Amygdala (tissue), 56 donors: ENCODE measurements at places on chromosomes 12 and 14.
A peak's percentile ranks its signal among the peaks of the same experiment; 100 is the strongest.

DNA sequence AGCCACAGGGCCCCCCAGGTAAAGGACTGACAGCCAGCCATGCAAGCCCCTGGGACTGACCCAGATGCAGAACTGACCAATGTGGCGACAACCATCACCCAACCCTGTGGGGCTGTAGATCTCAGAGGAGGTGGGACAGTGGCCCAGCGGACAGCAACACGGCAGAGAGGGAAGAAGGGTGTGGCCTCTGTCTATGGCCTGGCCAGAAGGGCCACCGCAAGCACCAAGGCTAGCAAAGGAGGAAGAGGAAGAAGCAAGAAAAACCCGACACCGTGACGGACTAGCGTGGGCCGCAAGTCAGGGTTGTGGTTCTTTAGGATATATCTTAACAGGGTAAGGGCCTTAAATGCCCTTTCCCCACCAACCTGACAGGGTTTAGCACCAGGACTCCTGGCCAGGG is 71.2 kb downstream of the ITPK1 start:
- no peak for DNase-seq

GRCh38 chr12:60997869-60998378 is 1262.3 kb upstream of the USP15 start:
- DNase-seq: no peak

DNA sequence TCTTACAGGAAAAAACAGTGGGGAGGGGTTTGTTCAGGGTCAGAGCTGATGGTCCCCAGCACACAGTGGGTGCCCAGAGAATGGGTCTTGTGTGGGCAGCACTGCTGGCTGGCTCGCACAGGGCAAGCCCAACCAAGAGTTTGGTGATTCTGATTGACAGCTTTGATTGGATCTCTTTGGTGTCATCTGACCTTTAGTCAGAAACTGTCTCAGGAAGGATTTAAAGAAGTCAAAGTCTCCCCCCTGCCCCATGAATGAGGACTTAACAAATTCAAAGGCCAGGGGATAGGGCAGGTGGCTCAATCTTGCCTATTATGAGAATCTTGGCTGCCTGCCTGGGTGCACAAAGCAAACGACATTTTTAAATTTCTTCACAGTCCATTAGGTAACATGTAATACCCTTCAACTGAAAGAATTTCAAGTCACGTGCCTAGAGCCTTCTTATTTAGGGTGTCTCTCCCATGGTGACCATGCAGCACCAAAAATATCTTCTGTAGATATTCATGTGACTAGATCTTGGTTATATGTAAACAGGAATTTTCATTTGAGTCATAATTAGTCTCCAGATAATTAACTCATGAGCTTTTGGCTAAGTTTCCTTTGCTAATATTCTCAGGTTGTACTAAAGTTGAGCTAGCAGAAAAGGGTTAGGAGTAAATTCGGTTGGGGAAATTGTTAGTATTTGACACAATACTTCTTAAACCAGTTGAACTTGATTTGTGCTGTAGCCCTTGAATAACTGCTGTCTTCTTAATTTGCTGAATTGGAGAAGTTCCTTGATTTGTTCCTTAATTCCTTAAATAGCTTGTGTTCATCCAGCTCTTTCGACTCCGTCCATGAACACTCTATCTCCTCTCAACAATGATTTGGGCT is 54.5 kb upstream of the HECTD1 start:
- no peak for DNase-seq

DNA sequence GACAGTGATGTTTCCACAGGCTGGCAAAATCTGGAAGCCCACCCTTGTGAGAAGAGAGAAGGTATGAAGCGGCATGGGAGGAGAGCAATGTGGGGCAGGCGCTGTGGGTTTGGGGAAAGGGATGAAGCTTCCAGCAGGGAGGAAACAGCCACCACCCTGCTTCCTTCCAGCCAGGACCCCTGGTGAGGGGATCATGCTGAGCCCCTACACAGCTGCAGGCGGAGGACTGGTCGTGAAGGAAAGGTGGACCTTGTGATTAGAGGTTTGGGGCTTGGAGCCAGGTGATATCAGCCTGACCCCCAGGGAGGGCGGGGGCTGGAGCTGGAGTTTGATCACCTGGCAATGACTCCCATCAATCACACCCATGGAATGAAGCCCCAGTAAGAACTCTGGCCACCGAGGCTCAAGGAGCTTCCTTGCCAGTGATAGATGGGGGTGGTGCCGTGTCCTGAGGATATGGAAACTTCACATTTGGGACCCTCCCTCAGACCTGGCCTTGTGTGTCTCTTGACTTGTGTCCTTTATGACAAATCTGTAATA is 48.6 kb downstream of the RIMBP2 start:
- DNase-seq: no peak

DNA sequence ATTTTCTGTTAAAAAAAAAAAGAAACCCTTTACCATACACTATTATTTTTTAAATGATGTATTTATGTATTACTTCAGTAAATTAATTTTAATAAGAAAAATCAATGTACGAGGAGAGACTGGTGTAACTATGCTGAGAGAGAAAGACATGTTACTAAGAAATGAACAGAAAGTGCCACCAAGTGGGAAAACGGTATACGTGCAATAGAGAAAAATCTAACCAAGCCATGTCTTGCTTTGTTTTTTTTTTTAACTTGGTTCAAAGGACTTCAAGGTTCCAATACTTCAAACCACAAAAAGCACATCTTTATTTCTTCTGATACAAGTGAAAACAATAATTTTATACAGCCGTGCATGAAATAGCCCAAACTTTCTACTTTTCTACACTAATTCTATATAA is 22.9 kb downstream of the NDUFA12 start:
- DNase-seq: no peak

DNA sequence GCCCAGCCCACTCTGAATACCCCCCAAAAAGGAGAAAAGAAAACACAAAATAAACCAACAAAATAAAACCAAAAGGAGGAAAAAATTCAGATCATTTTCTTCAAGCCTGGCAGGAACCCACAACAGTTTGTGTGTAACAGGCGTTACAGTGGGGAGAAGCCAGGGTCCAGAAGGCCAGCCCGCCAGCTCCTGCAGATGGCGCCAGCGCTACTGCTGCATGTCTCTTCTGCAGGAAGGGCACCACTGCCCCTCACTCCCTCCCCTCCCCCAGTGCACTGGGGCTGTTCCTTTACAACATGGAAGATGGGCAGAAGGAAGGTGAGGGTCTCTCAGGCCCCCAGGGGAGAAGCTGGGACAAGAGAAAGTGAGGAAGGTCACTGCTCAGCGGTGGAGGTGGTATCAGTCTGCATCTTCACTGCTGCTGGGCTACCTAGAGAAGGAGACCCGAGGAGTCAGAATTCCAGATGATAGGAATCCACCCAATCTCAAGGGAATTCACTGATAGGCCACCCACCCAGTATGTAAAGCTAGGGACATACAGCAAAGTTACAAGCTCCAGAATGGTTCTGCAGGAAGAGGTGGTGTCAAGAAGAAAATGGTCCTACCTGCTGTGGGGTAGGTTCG is 2.3 kb upstream of the NOP2 start:
- DNase-seq: no peak

DNA sequence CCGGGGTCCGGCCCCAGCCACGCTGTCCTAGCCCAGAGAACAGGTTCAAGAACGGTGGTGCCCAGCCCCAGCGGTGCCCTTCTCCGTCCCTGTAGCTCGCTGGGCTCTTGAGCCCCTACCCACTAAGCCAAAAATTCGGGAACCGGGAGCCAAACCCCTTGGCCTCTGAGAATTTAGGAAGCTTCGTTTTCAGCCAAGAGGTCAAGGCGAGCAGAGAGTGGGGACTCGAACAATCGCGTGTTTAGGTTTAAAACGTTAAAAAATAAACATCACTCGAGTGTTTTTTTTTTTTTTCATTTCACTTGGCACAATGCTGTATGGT is 6.2 kb downstream of the SIX1 start:
- no peak for DNase-seq

DNA sequence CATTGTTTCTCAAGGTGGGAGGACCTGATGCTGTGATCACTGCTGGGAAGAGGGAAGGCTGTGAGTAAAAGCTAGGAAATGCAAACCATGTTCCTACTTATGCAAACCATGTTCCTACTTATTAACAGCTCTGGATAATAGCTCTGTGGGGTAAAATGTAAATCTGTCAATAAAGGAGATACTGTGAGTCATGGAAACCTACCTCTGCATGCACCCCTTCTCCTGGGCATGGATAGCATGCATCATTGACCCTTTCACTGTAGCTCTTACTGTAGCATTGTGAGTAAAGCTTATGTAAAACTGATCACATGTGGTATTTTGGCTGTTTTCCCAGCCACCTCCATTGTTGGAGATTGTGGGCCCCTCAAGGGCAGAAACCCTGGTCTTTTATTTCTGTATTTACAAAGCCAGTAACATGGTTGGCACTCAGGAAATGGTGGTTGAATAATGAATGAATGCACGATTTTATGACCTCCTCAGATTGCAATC is 253.7 kb downstream of the GRIN2B start:
- DNase-seq: no peak

DNA sequence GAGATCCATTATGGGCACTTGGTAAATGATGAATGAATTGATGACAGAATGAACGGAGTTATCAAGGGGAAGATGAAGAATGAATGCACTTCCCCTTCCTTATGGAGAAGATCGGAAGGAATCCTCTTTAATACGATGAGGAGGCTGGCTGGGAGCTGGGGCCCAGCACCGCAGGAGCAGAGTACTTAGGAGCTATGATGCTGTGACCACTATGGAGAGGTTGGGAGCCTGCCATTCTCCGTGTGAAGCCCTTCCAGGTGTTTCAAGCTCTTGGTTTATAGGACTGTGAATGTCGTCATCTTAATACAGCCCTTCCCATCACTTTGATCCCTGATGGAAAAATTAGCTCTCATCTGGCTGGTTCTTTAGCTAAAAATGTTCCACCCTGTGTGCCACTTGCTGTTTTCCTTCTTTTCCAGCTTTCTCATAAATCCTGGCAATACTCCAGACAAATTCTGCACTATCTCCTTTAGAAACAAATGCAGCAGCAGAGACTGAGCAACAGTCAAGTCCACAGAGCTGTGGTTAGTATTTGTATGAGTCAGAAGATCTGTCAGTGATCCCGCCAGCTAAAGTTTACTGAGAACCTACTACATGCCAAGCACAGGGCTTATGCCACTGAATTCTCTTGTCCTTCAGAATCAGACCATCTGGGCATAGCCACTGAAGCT is 263.1 kb upstream of the CRY1 start:
- no peak for DNase-seq

DNA sequence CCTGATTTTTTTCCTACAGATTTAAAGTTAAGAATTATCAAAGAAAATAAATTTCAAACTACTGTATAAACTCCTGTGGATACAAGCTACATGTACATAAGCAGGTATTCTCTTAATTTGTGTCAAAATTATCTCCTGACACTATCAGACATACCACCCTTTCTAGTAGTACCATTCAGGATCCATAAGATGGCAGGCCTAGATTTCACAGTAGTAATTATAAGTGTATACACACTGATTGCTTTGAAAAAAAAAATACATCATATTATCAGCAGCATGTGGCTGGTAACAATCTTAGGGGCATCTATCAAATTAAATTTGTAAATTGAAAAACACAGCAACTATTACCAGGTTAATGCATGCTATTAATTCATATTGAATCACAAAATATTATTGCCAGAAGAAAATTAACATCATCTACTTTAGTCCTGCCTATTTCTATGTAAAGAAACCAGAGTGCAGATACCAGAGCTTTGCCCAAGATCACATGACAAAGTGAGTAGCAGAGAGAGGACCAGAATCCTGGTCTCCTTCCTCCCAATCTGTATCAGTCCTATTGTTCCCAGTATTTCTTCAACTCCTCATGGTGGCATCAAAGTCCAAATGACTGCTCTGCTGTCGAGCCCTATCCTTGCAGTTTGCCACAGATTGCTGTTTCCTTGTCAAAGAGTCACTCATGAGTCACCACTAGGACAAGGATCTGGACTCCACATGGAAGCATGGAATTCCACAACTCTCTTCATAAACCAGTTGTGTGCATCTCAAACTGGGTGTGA is 27.7 kb upstream of the CALM1 start:
- no peak for DNase-seq

- DNase-seq: no peak
Measured at GRCh38 chr14:74645756-74646470, 33.9 kb upstream of the LTBP2 start.

GRCh38 chr12:95859947-95860850 is 1.4 kb downstream of the SNRPF start:
- DNase-seq: no peak

DNA sequence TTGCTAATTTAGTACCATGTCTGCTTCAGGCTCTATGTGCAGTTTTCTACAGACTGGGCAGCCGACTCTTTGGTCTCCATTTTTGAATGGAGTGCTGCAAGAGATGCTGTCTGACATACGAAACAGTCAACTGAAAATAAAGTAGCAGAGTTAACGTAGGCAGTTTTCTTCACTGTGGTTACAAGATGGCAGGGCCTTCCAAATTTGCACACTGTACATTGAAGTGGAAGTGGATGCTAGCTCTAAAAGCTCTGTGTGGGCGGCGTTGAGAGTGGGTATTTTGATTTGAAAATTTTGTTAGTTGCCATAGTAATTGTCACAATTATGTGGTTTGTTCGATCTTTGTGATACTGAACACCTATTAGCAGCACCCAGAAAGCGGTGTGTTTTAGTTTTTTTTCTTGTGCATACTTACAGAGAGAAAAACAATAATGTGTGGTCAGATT is 154.9 kb upstream of the ATP2B1 start:
- no peak for DNase-seq

GRCh38 chr12:66899588-66899987 is 220.7 kb upstream of the GRIP1 start:
- no peak for DNase-seq

DNA sequence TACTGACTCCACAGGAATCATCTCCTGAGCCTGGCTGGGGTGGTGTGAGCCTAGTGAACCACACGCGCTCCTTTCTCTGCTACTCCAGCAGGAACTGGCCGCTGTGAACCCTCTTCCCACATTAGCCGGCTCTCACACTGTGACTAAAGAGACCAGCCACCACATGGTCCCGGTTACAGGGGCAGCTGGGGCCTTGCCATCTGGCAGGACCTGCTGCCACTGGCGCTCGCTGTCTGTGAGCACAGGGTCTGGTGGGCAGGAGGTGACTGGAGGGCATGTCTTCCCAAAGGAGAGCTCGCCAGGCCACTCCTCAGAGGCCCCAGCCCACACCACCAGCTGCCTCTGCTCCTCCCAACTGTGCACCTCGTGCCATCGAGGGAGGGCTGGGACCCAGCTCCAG is 99.3 kb downstream of the SINHCAF start:
- DNase-seq: no peak

- DNase-seq: no peak
Measured at GRCh38 chr12:102043928-102044327, 17.9 kb downstream of the WASHC3 start.

- peak; percentile 78 for DNase-seq
Measured at GRCh38 chr14:24678801-24679247, 44.8 kb upstream of the GZMB start.

DNA sequence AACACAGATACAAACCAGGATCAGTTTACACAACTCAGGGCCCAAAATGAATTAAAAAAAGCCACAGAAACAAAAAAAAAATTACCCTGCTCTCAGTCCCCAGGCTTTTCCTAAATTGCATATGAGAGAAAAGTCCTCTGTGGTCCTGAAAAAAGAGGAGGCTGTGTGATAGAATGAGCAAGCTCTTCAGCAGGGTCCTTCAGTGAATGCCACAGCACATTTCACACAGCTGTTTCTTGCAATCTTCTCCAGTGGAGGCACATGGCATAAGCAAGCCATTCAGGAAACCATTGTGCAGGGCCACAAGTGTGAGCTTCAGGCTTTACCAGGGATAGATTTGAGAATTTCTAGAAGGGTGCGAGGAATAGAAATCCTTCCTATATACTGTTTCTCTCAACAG is 168.5 kb downstream of the PPM1H start:
- no peak for DNase-seq
